ENCODE measurements at places on chromosomes 6 and 20.

- DNase-seq: no peak
Measured at GRCh38 chr6:27209196-27209595, 38.3 kb upstream of the PRSS16 start.

DNA sequence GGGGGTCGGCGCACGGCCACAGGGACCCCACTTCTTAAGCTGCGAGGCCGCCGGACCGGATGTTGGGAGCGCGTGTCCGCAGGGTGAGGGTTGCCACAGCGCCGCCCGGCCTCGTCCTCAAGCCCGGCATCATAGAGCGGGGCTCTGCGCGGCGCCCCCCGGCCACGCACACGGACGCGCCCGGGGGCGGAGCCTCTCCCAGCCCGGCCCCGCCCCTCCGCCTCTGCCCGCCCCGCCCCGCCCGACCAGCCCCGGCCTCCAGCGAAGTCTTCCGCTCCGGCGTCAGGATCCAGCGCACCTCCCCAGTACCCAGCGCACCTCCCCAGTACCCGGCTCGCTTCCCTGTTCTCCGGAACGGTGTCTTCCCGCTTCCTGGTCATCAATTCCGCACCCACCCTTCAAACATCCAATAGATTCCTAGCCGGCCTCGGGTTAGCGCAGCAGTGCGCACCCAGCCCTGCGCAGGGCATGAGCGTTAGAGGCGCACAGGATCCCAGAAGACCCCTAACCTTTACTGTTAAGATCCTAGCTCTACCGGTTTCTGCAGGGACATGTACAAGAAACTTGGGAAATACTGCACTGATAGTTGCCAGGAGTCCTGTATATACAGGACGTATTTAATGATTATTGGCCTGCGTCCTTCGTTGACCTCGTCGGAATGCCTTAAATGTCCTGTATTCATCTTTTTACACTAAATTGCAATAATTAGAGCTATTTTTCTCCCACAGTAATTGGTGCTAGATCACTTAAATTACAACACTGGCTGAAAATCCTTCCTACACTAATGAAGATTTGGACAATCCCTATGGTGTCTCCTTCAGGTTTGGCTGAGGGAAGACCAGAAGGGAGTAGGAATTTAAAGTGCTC is 535 bp upstream of the DNAAF9 start:
- DNase-seq: peak; percentile 83

- no peak for DNase-seq
Measured at GRCh38 chr20:59585714-59586409, 18.5 kb upstream of the PHACTR3 start.

DNA sequence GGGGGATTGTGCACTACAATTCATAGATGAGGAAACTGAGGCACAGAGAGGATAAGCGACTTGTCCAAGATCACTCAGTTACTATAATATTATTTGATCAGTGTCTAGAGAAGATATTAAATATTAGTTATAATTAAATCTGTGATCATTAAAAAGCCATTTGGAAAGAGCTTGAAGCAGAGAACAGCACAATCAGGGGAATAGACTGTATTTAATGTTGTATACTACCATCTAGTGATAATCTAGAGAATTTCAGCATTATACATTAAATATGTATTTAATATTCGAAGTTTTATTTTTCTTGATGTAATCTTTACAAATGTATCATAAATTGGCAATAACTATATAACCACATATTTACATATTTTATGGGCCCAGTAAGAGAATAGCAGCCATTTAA is 20.1 kb upstream of the MTCL3 start:
- DNase-seq: peak; percentile 42

GRCh38 chr20:2610326-2610725 is 42.1 kb upstream of the NOP56 start:
- DNase-seq: no peak

GRCh38 chr20:48556956-48557355 is 270.8 kb downstream of the PREX1 start:
- no peak for DNase-seq

DNA sequence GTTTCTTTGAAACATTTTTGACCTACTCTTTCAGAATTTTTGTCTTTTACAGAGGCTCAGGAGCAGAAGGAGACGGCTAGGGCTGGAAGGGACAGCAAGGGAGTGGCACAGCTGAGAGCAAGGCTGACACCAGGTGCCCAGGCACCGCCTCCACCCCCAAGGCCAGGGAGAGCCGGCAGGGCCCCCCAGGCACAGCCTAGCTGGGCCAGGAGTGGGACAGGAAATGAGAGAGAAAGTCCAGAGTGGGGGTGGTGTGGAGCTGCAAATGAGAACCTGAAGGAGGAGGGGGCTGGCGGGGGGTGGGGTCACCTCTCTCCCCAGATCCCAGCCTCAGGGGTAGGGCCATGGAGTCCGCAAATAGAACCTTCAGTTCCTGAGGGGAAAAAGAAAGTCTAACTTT is 236.7 kb downstream of the CDC5L start:
- DNase-seq: no peak

GRCh38 chr6:95094751-95095663 is 482.3 kb upstream of the MANEA start:
- peak; percentile 12 for DNase-seq

GRCh38 chr6:164066766-164067165 is 652.2 kb downstream of the QKI start:
- DNase-seq: no peak

DNA sequence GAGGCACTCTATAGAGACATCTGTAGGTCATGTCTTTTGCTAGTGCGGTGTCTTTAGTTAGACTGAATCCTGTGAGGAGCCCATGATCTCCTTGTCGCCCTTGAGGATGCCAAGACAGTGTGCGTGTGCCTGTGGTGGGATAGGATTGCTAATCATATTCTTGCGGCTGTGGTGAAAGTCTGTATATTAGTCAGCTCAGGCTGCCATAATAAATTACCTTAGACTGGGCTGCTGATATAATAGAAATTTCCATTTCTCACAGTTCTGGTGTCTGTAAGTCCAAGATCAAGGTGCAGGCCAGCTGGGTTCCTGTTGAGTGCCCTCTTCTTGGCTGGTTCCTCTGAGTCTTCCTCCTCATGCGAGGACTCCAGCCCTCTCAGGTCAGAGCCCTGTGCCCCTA is 141.2 kb downstream of the JARID2 start:
- no peak for DNase-seq

DNA sequence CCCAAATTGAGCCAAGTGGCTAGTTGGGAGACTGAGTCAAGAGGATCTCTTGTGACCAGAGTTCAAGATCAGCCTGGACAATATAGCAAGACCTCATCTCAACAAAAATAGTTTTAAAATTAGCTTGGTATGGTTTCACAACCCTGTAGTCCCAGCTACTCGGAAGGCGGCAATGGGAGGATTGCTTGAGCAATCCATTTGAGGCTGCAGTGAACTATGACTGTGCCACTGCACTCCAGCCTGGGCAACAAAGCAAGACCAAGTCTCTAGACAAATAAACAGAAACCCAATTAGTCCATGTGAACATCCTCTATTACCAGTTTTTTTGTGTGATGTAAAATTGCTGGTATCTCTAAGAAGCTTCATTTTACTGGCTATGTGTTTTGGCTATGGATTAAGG is 106.2 kb downstream of the TULP4 start:
- DNase-seq: no peak

GRCh38 chr6:6724539-6725467 is 136.3 kb downstream of the LY86 start:
- DNase-seq: peak; percentile 88

- no peak for DNase-seq
Measured at GRCh38 chr6:56551409-56552120, 91.1 kb downstream of the DST start.

GRCh38 chr6:170575250-170575649 is 9.2 kb downstream of the PDCD2 start:
- peak; percentile 33 for DNase-seq

DNA sequence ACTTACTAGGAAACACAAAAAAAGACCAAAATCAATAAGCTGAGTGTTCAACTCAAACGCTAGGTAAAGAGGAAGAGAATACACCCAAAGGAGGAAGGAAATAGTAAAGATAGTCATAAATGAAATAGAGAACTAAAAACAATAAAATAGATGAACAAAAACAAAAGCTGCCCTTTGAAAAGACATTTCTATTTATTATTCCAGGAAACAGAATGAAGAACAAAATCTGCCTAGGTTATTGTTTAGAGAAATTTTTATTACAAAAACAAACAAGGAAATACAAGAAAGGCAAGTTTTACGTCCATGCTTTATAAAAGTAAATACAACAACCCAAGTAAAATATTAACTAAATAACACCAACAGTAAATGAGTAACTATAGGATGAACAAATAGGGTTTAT is 20.1 kb downstream of the HLA-DMB start:
- DNase-seq: no peak

- DNase-seq: no peak
Measured at GRCh38 chr20:62069741-62070216, 4.1 kb upstream of the TAF4 start.

DNA sequence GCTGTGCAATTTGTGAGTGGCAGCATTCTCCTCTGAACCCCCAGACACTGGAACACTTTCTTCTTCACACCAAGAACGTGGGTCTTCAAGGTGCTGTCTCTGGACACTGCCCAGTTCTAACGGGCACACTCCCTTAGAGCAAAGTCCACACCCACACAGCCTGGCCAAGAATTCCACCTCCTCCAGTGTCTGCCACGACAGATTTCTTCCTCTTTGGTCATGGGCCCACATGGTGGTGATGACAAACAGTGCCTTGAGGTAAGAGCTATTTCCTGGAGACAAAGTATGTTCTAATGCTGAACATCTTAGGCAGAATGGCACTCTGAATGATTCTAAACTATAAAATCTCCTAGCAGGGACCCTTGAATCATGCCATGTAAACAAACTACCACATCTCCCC is 25.5 kb upstream of the SSTR4 start:
- DNase-seq: no peak

DNA sequence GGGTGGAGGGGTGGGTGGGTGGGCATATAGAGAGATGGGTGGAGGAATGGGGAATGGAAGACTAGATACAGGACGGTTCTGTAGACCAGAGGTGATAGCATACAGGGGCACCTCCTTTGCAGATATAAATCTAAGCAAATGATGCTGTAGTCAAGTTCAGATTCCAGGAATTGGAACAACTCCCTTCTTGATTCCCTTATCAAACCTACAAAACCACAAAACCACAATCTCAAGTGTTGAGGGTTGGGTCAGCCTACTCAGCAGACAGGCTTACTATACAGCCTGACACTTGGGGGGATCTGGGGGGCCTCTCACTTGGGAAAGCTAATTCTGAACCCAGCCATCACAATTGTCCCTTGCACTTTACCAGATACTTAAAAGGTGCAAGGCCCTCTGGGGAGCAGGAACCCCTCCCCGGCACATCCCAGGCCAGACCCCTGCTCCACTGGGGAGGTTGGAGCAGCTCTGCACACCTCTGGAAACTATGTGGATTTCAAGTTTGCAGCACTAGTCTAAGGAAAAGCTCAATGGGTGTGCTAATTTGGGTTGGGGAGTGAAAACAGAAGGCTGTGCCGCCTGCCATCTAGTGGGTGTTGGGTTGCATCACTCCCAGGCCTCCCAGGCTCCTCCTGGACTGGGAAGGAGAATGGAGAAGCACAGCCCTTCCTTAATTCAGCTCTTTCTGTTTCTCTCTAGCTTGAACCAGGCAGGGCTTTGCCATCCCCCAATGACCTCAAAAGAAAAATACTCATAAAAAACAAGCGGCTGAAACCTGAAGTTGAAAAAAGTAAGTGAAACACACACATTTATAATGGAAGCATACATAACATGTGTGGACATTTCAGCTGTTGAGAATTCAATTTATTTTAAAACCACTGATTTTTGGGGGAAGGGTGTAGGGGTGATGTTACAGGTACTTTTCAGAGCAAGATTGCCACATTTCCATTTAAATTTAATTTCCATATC is 121.2 kb upstream of the LAMP5 start:
- peak; percentile 54 for DNase-seq

DNA sequence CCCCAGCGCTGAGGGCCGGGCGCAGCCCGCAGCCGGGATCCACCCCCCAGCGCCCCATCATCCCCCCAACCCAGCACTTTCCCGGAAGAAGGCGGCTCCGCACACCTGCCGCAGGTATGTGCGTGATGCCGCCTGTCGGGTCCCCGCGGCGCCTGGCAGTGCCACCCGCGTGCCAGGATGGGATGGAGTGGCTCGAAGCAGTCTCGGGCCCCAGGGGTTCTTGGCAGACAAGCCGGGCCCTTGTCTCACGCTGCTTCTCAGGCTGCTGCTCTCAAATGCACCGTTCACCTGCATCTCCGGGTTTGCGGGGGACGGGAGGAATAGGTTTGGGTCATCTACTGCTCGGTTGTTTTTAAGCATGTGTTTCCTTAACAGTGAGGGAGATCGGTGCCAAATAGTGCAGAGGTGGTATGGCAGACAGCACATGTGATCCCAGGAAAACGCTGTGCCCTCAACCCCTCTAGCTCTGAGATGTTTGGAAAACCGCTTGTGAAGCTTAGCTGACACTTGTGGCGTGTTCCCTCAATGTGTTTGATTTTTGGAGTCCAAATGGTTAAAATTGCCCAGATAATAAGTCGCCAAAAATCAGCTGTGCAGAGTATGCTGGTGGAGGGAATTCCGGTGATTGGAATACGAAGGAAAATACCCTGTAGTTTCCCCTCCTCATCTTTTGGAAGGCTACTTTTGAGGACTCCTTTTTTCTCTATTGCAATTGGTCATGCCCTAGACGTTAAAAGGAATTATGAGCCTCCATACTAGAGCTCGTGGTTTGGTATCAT is 926 bp downstream of the MYLIP start:
- peak; percentile 48 for DNase-seq

DNA sequence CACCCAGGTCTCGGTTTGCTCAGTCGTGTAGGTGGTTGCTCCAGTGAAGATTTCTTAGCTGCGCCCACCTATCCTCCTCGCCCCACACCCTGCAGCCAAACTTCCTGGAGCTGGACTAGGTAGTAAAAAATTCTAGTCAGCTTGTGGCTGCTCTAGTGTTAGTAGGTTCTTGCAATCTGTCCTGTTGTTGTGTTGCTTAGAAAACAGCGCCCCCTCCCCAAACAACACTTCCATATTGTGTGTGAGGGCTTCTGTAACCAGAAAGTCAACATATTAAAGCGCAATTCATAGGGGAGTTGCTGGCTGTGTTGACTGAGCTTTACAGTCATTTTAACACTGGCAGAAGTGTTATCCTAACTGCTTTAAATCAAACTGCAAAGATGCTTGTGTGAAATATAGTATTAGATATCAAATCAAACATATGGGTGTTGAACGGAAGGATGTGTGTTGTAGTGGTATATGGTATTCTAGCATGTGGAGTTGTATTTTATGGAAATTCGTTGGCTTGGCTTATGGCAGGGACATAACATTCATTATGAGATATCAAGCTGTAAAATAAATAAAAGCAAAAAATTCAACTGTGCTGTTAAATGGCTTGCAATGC is 122.5 kb downstream of the ARID1B start:
- DNase-seq: no peak

DNA sequence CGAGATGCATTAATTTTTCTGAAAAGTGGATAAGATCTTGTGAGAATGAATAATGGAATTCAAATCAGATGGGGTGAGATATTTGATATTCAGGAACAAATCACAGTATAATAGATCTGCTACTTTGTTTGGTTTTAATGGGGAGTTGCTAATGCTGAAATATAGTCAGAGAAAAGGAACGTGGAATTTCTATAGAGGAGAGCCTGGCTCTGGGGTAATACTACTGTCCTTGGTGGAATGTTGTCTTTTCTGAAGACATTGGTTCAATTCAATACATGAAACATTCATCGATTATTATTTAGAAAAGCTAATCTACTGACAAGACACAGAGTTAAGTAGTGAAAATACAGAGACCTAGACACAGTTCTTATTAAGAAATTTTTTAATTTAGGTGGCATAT is 108.6 kb downstream of the ESR1 start:
- DNase-seq: no peak

All from dermis blood vessel endothelial cell (primary cell).